A673 (cell line): ENCODE measurements at places on chromosomes 6 and 20. TPM values are rescaled to one million over a fixed set of nuclear protein-coding genes. Genes with fewer than 3 reads are reported as not detected.

SDC4 gene
- 14.8 and 16.3 TPM in 2 replicates for total RNA-seq

CHMP4B gene
- 68.5 and 68.9 TPM in 2 replicates for total RNA-seq

PPP1R16B gene
- total RNA-seq = 0.13 and 0.17 TPM in 2 replicates

FRK gene
- total RNA-seq = 10.0 and 12.3 TPM in 2 replicates

CLDN20 gene
- not detected in 2 replicates for total RNA-seq

ADTRP gene
- total RNA-seq = not detected in 2 replicates

TNFRSF6B gene
- total RNA-seq = not detected in 2 replicates

FOXO3 gene
- 16.8 and 19.3 TPM in 2 replicates for total RNA-seq

SRC gene
- 23.3 and 29.6 TPM in 2 replicates for total RNA-seq

RPL10A gene
- total RNA-seq = 1,064 and 1,085 TPM in 2 replicates

DNA sequence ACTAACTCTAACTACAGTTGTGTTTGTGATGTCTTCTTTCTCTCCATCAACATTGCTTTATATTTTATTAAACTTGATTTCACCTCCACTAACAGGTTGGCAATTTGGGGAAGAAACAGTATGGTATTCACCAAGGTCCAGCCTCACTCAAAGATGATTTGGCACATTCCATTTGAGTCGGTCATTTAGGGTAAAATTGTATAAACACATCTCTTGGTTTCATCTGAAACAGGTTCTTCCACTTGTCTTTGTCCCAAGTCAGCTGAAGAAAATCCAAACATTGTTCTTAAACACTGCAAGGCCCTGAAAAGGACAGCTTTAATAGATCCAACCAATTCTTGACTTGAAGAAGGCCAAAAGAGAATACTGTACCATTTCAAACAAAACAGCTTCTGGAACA lies 104.9 kb upstream of the NT5E start:
- DNase-seq = no peak

DNA sequence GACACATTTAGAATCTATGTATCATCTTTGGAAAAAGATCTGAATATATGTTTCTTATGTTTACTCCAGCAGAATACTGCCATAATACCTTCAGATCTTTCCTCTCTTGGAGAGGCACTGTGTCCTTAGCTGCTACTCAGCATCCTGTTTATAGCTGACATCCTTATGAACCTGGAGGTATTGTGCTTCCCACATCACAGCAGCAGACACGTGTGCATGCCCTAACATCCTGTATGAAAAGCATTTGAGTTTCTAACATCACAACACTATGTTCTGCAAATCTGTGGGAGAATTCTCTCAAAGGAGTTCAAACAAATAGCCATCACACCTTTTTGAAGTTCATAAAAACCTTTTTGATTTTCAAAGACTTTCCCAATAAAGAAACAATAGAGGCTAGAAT lies 216.0 kb downstream of the GJA1 start:
- no peak for DNase-seq

DNA sequence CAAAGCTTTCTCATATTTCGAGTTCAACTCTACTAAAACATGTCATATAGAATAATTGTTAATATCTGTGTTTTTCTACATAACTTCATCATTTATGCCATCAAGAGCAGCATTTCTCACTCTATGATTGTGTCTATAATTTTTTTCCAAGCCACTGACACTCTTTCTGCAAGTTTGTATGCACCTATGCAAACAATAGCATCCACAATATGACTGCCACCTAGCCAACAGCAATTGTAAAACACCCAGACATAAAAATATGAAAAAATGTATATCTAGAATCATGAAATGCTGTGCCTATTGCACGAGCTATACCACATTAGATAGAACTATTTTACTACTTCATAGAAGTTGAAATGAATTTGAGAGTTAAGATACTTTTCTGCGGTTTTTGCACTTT lies 286.5 kb upstream of the MARCKS start:
- DNase-seq = no peak

DNA sequence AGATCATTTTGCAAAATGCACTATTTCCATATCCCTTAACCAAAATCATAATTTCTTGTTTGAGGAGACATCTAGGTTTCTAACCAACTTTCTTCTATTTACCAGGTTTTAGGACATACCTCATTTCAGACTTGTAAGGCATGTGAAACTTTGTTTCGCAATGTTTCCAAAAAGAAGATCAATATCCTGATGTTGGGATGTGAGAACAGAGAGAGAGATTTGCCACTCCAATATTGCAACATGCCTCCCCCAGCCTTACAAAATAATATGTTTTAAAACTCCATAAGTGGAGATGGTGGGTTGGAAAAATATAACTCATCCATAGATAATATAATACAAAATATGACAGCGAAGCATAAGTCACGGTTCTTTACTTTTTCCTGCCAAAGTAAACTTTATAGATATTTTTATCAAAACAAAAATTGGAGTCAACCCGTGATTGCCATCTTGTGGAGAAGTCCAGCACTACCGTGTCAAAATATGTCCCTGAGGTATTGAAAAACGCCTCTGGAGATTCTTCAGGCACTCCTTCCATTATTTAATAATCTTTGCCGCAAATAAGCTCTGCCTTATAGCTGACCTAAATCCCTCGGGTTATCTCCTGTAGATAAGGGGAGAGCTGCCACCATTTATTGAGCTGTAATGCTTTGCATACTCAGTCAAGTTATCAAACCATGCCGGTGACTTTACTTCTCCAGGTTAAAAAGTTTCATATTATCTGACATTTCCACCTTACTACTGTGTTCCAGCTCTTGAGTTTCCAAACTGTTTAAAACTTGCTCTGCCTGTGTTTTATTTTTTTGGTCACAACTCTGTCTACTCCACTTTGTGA lies 534.2 kb downstream of the HACE1 start:
- DNase-seq = peak; percentile 69

- DNase-seq = no peak
Observed at GRCh38 chr6:51675922-51676275, 411.5 kb downstream of the PKHD1 start.

DNA sequence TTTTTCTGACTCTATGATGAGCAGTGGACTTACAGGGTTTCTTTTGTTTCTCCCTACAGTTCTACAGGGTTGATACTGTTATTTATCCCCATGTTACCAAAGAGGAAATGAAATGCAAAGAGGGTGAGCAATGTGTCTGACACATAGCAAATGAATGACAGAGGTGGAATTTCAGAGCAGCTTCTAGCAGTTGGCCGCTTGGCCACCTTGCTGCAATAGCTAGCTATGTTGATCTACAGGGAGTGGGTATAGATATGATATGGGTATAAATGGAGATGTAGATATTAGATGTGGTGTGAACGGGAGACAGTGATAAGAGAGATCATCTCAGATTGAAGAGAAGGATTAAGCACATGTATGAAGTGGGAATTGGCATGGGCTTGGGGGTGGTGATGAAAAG lies 10.9 kb upstream of the SLC22A3 start:
- DNase-seq = no peak

GRCh38 chr20:15370370-15370769 lies 1033.0 kb upstream of the FLRT3 start:
- DNase-seq = no peak

- no peak for DNase-seq
Observed at GRCh38 chr20:59631751-59632540, 27.6 kb downstream of the PHACTR3 start.

- DNase-seq = no peak
Observed at GRCh38 chr20:62370115-62370806, 3.1 kb upstream of the LAMA5 start.

DNA sequence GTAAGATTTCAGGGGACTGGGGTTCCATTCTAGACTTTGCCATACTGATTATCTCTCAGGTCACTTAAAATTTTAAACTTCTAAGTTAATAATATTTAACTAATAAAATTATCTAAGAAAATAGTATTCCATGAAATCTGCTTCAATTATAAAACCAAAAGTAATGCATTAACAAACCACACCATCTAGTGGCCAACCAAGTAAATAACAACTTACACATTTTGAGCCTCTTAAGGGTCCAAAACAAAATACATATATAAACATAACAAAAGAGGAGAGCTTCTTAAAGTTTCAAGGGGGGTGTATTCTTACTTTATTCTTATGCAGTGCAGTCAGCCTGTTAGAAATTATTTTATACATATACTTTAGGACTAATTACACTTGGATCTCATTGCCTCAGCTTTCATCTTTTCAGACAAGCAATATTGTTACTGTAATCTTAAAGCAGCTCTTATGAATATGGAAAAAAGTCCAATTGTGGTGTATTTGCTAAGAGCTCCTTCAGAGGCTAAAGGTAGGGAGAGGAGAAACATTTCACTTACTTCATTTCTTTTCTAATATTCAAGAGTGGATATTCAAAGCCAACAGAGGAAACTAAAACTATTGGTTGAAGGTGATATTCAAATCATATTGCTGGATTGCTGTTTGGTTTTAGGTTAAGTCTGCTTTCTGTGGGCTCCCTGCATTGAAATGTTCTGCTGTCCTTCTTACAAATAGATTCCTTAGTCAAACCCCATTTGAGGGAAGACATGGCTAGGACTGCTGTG lies 199.7 kb upstream of the SIM1 start:
- peak; percentile 42 for DNase-seq

- no peak for DNase-seq
Observed at GRCh38 chr6:112343390-112343789, 3.7 kb upstream of the RFPL4B start.

GRCh38 chr6:54204921-54205591 lies 93.8 kb downstream of the MLIP start:
- no peak for DNase-seq

DNA sequence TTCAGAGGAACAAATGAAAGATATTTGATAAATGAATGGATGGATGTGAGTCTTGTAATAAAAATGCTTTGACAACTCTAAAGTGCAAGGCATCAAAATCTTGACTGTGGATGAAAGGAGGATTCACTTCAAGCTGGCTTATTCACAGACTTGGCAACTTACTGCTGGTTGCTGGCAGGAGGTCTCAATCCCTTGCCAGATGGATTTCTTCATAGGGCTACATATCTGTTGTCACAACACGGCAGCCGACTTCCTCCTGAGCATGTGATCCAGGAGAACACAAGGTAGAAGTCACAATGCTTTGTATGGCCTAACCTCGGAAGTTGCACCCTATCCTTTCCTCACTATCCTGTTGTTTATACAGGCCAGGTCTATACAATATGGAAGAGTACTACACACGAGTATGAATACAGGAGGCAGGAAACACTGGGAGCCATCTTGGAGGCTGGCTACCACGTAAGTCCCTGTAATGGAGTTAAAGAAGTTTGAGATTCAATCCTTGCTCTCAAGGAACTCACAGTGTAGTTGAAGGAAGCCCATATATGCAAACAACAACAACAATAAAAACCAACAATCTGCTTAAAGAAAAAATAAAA lies 97.9 kb downstream of the ID4 start:
- peak; percentile 33 for DNase-seq

GRCh38 chr6:110609101-110609500 lies 132.7 kb upstream of the SLC22A16 start:
- no peak for DNase-seq

- peak; percentile 94 for DNase-seq
Observed at GRCh38 chr6:15596186-15596896, 66.5 kb downstream of the DTNBP1 start.

DNA sequence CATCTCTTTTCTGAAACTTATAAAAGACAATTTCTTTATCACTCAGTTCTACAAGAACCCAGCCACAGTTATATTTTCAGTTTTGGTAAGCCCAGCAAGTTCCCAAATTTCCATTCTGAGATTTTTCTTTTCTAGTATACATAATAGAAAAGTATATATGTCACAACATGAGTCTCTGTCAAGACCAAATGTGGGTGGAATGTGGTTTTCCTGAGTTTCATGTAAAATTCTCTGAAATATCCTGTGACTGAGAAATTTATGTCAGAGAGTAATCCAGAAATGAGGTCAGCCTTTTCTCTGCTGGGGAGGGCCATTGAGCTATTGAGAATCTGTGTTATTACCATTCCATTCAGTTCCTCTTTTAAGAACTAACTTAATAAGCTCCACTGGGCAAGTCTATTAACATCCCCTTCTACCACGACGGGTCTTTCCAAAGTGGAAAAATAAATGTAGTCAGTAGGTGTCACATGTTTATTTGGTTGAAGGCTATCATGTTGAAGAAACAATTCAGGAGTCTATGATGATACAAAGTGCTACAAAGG lies 100.7 kb upstream of the HMGN3 start:
- DNase-seq = no peak

GRCh38 chr20:59495894-59496510 lies 108.3 kb upstream of the PHACTR3 start:
- DNase-seq = peak; percentile 76

DNA sequence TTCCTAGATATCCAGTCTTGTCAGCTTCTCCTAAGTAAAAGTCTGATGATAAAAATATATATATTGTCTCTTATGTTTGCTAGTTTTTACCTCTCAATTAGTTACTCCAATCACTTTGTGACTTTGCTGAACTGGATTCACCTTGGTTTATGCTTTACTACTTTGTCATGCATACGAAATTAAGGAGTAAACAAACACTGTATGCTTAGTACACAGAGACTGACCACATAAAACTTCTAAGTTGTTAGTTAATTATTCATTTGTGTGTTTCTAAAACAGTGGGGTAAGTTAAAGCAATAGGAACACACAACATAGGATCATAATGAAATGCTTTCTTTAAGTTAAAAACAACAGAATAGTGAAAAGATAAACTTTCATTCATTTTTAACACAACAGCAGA lies 877.3 kb upstream of the MAP3K7 start:
- DNase-seq = no peak

GRCh38 chr6:149843051-149843633 lies 21.0 kb downstream of the LRP11 start:
- no peak for DNase-seq

- no peak for DNase-seq
Observed at GRCh38 chr20:33908336-33908735, 85.4 kb upstream of the RALY start.

- no peak for DNase-seq
Observed at GRCh38 chr6:40506954-40507353, 80.2 kb downstream of the LRFN2 start.
